ENCODE measurements at places on chromosomes 7 and 10.

DNA sequence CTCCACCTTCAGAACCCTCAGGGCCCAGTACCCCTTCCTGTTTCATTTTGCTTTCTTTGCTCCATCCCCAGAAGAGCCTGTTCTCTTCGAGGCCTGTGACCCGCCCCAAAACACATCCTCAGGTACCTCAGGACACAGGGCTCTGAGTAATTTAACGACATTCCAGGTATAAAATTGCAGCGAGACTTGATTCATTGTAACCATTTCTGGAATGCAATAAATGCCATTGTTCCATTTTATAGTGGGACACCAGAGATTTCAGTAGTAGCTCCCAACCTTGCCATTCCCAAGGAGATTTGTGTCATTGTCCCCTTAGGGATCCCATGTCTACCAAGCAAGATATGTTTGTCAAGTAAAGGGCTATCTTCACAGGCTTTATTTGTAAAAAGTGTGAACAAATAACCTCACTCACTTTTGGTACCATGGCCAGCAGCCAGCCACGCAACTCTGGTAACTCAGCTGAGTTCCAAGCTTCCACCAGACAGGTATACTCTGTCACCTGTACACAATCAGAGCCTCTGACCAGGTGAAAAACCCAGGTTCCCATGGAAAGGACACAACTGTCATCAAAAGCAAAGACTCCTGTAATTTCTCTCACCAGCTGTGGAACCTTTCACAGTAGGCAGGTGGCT is 441.3 kb downstream of the PLXNA4 start:
- no peak for DNase-seq

GRCh38 chr7:78185149-78185745 is 386.7 kb downstream of the PHTF2 start:
- no peak for DNase-seq

DNA sequence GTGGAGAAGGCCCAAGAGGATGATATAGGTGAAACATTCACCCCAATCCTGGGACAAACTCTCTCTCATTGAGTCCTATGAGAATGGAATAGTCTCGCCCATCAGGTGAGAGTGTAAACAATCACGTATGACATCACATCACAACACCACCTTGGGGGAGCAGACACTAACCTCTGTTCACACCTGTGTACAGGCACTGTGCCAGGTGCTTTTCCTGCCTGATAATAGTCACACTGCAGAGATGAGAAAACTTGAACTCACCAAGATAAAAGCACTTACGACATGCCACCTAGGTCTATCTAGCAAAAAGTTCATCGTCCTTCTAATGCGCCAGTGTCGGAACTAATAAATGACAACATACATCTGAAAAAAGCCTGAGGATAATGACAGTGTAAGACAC is 187.8 kb downstream of the FAM107B start:
- DNase-seq, result no peak

- no peak for DNase-seq
Observed at GRCh38 chr10:121614613-121615434, 16.6 kb upstream of the FGFR2 start.

DNA sequence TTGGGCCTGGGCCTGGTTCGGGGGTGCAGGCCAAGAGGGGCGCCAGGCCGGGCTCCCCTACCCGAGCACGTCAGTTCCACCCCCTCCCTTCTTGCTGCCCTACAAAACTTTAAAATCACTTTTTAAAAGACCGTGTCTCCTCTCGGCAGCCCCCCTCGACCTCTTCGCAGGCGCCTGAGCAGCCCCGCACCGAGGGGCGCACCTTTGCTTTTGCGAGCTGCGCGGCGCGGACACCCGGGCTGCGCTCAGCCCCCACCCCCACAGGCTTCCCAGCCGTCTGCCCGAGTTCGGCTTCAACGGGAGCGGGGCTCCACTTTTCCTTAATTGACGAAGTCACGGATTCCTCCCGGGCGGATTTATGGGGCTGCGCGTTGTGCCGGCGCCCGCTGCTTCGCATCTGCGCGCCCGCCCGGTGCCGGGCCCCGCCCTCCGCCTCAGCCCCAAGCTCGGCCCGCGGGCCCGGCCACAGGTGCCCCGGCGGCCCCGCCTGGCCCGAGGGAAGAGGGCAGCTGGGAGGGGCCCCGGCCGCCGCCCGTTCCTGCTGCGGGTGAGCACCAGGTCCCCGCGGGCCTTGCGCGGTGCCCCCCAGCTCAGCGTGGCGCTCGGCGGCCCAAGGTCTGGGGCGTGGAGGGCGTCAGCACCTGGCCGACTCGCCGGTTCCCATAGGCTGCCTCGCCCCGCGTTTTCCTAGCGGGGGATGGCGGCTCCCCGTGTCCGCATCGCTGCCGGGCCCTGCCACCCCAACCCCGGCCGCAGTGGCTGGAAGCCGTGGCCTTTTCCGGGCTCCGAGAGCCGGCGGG is 10.8 kb upstream of the MNX1 start:
- DNase-seq, result no peak

DNA sequence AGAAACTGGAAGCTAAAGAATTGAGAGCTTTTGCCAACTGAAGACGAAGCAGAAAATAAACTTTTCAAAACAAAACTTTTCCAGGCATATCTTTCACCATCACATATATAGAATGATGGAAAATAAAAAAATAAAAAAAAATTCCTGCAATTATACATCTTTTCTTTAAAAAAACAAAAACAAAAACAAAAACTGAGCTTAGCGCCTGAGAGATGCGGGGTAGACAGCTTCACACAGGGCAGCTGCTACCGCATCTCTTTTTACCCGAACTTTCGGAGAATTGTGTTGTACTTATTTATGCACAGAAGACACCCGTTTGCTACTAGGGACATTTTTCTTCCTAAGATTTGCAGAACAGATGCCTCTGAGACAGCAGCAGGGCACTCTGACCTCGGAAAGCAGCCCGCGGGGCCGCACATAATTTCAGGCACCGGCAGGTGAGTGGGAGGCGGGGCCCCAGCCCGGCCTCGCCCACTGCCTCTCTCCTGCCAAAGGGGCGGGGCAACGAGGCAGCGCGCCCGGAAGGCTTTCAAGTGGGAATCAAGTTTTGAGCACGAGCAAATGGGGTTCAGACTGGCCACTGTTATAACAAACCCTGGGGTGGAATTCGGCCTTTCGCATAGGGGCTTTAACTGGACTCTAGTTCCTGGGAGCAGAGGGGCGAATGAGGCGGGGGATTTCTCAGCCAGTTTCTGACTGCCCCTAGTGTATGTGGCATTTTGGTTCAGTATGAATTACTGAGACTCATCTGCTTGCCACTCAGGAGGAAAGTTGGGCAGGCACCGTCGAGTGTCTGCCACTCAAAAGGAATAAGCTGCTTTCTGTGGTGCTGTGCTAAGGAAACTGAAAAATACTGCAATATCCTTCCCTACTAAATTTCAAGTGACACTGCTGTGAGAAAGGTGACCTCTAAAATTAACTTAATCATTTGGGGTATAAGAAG is 18.5 kb upstream of the FAM133B start:
- no peak for DNase-seq

DNA sequence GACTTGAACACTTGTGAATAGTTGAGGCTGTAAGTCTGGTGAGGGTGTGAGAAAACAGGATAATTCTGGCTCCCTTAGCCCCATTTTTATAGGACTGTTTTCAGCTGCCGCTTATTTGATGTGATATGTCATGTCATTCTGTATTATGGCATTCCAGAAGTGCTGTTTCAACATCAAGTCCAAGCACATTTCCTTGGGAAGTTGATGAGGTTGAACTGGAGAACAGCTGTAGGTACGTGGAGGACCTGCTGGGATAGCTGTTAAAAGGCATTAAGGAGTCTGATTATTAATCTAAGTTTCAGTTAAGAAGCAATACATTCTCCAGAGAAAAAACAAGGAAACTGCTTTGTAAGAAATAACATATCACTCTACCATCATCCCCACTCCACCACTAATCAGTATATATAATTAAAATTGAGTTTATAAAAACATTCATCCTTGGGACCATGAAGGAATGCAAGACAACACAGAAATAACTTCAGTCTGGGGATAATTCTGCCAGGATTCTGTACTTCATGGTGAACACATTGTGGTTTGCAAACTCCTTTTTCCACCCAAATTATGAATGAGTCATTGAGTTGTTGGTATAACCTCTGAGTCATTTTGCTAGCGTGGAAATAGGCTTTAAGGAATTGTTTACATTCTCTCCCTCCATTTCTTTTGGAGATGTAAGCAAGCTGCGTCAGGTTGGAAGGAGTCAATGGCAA is 39.9 kb upstream of the TMEM229A start:
- DNase-seq, result no peak

DNA sequence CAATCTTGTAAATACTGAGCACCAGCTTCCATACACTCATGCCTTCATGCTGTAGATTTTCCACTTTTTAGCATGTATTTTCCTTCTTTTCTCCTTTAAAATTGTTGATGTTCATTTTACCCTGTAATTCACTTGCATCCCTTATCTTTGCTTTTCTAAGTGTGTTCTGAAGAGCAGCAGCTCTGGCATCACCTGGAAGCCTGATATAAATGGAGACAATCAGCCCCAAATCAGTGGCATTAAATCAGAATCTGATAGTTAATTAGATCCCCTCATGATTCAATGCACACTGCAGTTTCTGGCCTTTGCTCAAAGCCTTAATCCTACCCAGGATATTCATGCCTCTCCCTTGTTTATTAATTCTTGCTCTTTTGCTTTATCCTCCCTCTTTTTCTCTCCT is 942.4 kb downstream of the XPNPEP1 start:
- no peak for DNase-seq

GRCh38 chr7:28512668-28513440 is 100.5 kb downstream of the CREB5 start:
- no peak for DNase-seq

DNA sequence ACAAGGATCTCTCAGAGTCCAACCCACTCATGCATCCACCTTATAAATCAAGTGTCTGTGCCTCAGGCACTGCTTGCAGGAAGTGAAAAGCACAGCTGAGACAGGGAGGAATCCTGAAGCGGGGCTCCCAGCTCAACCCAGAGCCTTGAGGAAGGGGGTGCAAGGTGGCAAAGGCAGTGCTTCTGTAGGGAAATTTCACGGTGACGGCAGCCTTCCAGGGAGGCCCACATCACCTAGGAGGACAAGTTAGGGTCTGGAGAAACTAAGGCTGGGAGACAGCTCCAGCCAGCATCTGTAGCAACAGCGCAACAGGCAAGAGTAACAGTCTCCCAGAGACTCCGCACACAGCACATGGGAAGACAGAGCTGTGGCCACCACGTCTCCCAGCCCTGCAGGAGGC is 2.7 kb downstream of the AOC1 start:
- DNase-seq, result no peak

- DNase-seq, result no peak
Observed at GRCh38 chr10:123669886-123670285, 3.7 kb downstream of the GPR26 start.

DNA sequence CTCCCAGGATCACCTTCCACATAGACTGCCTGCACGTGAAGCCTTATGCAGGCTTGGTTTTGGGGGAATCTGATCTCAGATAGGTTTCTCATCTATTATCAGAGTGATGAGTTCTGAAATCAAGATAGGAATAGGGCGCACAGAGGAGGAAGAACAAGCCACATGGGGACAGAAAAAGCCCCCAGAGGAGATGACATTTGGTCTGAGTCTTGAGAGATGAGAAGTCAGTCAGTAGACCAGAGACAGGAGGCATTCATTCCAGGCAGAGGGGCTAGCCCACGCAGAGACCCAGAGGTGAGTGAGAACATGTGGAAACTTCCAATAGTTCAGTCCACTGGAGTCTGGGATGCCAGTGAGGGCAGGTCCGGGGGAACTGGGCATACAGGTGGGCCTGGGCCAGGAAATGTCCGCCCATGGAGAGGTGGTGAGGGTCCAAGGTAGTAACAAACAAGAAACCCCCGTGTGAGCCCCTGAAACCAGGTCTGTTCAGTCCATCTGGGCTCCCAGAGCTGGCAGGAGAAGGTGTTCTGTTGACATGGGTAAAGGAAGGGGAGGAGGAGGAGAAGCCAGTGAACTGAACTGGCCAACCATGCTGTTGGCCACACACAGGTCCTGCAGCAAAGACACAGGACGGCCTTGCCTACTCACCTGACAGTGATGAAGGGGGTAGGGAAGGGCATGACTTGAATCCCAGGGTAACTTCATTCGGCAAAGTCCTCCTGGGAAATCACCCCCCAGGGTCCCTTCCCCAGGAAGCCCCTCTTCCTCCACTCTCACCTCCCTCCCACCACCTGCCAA is 69.3 kb upstream of the SMNDC1 start:
- DNase-seq, result no peak

GRCh38 chr7:126398285-126398684 is 854.5 kb downstream of the GRM8 start:
- DNase-seq, result no peak

DNA sequence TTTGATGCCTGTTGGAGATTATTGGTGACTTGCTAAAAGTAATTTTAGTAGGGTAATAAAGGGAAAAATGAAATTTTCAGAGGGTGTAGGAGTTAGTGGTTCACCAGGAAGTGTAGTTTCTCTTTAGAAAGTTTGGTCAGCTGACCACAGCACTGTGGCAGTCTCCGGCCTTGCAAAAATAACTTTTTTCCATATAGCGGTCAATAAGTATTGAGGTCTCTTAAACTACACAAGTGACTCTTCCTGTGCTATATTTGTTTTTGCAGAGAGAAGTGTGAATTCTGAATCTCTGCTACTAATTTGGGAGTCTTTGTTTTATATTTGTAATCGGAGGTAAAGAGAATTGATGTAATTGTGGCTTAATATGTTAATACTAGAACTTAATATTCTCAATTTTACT is 24.3 kb downstream of the PTPN12 start:
- DNase-seq, result no peak

- DNase-seq, result no peak
Observed at GRCh38 chr7:16926283-16926682, 44.5 kb upstream of the AGR3 start.

- no peak for DNase-seq
Observed at GRCh38 chr10:88097092-88097516, 233.7 kb downstream of the PTEN start.

DNA sequence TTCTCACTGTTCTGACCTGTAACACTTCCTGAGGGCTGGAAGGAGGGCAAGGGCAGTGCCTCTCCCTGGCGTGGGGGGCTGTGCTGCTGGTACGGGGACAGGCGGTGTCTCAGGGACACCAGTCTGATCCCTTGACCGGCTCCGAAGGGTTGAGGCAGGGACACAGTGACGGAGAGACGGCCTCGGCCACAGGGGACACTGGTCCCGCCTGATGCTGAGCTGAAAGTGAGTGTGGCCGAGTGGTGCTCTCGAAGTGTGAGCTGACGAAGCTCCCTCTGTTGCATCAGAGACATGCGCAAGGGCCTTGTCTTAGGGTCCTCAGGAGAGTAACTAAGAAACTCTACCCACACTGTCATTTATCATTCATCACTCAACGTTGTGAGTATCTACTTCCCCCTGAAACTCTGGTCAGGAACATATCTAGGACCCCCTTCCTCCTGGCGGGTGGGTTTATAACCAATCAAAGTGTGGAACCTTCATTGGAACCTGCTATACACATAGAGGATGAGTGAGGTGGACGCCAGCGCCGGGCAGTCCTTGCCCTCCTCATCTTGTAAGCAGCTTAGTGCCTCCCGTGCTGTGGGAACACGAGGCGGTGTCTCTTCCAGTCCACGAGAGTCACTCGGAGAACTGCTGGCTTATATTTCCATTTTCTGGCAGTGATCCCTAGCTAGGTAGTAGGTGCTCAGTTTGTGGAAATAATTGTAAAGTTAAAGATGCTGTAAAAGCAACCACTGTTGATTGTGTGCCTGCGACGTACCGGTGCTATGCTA is 283.1 kb downstream of the DNAJB6 start:
- no peak for DNase-seq

Data from GM18507 (cell line).